ENCODE measurements at places on chromosomes 7 and 10.

GRCh38 chr10:80454513-80455460 is 677 bp downstream of the TSPAN14 start:
- no peak for DNase-seq

- no peak for DNase-seq
These were observed 42.5 kb upstream of the PLA2G12B start for GRCh38 chr10:72997099-72997498.

- DNase-seq, result no peak
These were observed 15.4 kb downstream of the INSIG1 start for GRCh38 chr7:155313096-155313495.

DNA sequence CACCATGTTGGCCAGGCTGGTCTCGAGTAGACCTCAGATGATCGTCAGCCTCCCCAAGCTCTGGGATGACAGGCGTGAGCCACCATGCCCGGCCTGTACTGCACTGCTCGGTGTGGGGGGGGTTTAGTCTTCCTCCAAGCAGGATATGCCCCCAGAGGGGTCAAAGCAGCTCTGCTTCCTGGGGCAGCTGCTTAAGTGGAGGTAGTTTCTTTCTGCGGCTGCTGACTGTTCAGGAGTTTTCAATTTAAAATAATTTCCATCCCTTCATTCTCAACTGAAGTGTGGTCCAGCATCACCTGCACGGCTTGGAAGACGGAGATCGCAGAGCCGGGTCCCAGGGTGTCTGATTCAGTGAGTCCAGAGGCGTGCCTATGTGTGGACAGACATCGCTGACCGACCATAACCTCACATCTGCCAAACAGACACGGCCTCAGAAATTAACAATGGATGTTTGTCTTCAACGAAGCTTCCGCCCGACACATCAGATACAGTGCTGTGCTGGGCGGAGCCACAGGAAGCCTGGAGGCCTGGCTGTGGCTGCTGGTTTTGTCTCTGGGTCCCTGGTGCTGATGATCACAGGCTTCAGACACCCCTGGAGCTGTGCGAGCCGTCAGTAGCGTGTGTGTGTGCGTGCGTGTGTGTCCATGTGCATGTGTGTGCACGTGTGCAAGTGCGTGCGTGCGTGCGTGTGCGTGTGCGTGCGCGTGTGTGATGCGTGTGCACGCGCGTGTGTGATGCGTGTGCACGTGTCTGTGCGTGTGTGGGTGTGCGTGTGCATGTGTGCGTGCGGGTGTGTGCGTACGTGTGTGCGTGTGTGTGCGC is 226.5 kb upstream of the PITRM1 start:
- DNase-seq, result no peak

DNA sequence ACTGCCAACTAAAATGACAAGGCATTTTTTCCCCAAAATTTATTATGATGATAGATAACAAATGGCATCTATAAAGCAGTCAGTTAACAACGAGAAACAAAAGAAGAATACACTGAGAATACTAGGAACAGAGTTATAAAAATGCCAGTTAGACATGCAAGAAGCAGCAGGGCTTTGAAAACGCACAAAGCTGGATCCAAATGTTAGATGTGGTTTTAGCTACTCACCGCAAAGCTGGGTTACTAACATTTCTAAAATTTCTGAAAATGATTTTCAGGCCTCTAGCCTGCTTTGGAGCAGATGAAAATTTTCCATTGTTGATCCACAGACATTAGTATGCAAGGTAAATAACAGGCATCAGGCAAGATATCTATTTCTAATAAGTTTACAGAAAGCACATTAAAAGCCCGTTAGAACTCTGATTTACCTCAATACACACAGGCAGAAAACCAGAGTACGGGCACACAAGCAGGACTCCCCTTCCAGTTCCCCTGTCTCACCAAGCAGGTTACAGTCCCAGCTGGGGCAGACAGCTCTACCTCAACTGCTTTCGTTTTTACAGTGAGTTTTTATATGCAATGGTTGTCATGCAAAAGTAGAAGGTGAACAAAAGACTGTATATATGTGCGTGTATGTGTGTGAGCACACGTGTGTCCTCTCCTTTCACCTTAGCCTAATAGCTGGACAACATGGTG is 37.9 kb downstream of the GLI3 start:
- DNase-seq, result peak; percentile 33

DNA sequence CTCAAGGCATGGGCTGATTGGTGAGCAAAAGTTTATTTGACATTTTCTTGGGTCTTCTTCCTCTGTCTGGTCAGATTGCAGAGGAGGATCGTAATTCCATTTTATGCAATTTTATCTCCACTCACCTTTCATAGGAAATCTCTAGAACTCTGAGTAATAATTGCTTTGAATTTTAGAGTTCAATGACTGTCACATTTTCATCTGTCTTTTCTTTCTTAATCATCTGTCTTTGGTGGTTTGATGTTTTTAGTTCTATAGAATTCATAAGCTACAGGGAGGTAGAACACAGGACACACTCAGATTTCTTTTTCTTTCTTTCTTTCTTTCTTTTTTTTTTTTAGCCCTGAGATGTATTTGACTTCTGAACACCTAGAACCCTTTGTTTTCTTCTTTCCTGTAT is 11.6 kb downstream of the GATA3 start:
- DNase-seq, result no peak

DNA sequence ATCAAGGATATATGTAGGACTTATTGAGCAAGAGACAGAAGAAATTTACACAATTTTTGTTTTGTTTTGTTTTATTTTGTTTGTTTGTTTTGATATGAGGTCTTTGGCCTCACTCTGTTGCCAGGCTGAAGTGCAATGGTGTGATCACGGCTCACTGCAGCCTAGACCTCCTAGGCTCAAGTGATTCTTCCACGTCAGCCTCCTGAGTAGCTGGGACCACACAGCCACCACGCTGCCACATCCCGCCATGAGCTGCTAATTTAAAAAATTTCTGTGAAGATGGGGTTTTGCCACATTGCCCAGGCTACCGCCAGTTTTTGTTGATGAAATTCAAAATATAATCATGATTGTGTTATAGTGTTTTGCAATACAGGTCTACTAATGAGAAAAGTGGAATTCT is 54.9 kb downstream of the ZNF487 start:
- DNase-seq, result no peak

DNA sequence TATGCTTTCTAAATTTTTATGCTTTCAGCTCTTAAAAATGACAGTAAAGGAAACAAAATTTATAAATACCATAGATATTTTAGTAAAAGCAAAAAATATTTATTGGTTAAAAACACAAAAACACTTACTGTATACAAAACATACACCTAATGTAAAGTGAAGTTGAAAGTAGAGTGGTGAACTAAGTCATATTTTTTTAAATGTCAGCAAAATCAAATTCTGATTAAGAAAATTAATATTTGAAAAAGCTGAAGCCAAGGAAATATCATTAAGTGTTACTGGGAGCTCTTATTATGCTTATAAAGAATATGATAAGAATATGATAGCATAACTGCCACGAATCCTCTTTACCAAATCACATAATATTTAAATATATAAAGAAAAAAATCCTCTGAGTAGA is 65.3 kb upstream of the PLXDC2 start:
- DNase-seq, result no peak

DNA sequence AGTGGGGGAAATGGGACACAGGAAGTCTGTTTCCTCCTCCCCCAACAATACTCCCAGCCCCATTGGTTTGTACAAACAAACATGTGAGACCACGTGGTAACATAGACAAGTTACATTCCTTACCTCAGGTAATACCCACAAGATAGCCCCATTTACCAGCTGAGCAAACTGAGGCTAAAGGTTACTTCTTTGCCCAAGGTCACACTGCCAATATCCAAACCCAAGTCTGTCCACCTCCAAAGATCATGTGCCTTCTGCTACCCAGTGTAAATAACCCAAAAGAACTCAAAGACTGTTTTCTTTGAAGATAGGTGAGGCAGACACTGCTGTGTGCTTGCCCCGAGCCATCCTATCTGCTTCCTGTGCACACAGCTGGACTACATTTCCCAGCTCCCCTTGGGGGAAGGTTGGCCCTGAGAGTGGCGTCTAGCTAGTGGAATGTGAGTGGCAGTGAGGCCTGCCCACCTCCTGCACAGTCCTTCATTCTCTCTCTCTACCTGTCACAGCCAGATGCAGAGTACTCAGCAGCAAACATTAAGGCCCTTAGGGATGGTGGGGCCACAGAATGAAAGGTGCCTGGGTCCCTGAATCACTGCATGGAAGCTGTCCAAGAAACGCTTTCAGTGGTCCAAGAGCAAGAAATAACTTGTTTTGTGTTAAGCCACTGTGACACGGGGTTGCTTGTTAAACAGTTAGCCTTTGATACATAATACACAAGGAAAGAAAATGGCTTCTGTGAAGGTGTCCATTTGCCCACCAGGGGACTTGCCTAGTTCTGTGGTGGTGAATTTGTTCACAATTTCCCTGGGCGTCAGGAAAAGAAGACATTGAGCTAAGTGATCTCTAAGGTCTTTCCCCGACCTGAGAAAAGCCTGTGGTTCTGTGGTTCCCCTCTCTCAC is 257.7 kb upstream of the NFE2L3 start:
- DNase-seq, result no peak

- DNase-seq, result no peak
These were observed 2.2 kb upstream of the CUX1 start for GRCh38 chr7:101814991-101815825.

GRCh38 chr10:6610647-6611046 is 30.6 kb upstream of the PRKCQ start:
- no peak for DNase-seq

DNA sequence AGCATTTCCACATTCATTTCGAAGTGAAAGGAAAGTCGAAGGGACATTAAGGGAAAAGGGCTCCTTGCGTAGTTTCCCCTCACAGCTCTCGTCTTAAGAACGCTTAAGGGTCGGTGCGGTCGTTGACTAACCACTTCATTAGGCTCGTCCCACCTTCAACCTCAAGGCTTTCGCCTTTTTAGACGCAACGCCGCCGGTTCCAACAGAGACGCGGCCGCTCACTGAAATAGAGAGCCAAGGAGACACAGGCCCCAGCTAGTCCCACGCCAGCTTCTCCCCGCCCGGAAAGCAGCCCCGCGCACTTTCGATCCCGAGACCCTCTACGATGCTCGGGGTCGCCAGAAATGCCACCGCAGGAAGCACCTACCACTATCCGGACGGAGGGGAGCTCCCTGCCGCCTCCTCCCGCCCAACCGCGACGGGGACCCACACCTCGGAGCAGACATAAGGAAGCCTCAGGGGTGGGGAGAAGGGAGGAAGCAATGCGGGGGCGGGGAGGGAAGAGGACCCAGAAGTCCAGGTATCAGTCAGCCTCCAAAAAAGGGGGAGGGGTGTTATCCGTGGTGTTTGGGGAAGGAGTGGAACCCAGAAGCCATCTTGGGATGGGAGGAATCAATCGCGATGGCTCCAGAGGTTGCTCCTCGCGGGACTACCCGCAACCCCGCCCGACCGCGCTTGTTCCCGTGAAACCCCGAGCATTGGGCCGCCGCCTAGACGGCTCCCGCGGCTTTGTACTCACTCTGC is 559 bp downstream of the TRA2A start:
- DNase-seq, result peak; percentile 27

- DNase-seq, result peak; percentile 65
These were observed 176.2 kb upstream of the PLXNA4 start for GRCh38 chr7:132752431-132752830.

DNA sequence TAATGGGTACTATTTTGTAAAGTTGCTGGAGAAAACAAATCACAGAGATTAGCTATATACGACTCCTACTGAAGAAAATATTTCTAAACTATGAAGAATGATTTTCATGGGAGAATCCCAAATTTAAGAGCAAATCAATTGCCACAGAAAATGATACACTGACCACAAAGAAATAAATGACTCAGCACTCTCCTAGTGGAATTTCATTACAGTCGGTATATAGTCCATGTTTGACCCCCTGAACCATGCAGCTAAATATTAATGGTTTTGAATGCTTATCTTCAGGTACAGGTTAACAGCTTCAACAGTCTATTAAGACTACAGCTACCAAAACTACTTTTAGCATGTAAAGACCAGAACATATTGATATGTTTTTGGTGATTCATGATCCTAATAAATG is 65.0 kb downstream of the IDE start:
- no peak for DNase-seq

- DNase-seq, result no peak
These were observed 142.0 kb downstream of the CDH23 start for GRCh38 chr10:71538608-71539260.

GRCh38 chr7:3254718-3255117 is 46.3 kb upstream of the SDK1 start:
- DNase-seq, result no peak

- no peak for DNase-seq
These were observed 2.6 kb downstream of the PGAM1 start for GRCh38 chr10:97428572-97428981.

- no peak for DNase-seq
These were observed 539.7 kb upstream of the KCND2 start for GRCh38 chr7:119733127-119733879.

DNA sequence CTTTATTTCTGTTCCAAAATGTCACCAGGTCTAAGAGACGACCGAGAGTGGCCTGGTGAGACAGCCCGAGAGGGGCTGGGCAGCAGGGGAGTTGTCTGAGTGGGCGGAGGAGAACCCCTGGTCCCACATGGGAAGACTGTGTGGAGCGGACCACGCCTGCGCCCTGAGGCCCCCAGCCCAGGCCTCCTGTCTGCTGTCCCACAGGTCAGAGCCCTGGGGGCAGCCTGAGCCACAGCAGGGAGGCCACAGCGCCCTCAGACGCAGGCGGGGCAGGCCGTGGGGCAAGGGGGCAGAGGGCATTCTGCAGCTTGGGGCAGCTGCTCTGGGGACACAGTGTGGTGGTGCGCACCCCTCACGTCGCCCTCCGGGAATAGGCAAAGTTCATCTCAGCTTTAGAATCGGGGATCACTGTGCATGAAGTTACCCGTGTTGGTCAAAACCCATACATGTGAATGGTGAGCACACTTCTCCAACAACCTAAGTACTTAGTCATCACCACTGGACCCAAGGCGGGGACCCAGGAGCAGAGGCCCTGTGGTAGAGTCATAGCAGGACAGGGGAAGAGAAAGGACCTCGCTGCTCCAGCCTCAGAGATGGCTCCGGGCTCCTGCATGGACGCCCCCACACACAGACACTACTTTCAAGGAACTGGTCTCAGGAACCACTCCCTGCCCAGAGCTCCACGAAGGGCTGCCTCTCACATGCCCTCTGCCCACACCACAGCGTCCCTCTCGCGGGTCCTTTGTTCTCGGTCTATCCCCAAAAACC is 214.7 kb downstream of the ELFN1 start:
- DNase-seq, result no peak

GRCh38 chr10:34736976-34737771 is 77.9 kb downstream of the PARD3 start:
- DNase-seq, result no peak

DNA sequence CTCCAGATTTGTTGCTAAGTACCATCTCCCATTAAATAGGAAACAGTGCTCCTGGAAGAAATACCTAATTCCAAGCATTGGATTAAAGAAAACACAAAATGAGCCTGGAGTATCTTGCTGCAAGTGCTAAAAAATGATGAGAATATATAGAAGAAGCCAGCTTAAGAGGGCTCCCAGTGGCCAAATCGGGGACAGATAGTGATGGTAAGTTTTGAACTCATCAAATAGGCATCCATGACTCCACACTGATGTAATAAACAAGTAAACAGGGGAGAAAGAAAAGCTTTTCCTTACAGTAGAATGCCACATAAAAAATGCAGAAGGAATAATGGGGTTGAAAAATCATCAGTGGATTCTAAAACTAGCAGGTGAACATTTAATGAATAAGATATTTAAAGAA is 72.4 kb downstream of the CTTNBP2 start:
- DNase-seq, result no peak

GRCh38 chr7:4815121-4815520 is 39.7 kb downstream of the AP5Z1 start:
- DNase-seq, result no peak

GRCh38 chr7:139059905-139060304 is 24.1 kb upstream of the ZC3HAV1L start:
- DNase-seq, result no peak

All from astrocyte of the cerebellum (primary cell).